ENCODE measurements at places on chromosomes 1 and 21. TPM values are rescaled to one million over a fixed set of nuclear protein-coding genes. Genes with fewer than 3 reads are reported as not detected.

GRCh38 chr21:37139154-37139553 is 66.1 kb downstream of the TTC3 start:
- H3K27ac ChIP-seq: no peak overlapping the region
- H3K27me3 ChIP-seq: no peaks in the 10 kb centered on the region
- peaks cover 13% of the 10 kb centered on the region for H3K4me1 ChIP-seq
- H3K4me3 ChIP-seq: no peak overlapping the region
- H3K36me3 ChIP-seq: peaks cover 82% of the 10 kb centered on the region

RGS16 gene
- total RNA-seq: 0.41 TPM

GRCh38 chr1:237482777-237483176 is 407.9 kb downstream of the ZP4 start:
- H3K27me3 ChIP-seq: no peaks in the 10 kb centered on the region
- H3K4me3 ChIP-seq: no peak overlapping the region
- no peaks in the 10 kb centered on the region for H3K36me3 ChIP-seq
- no peak for DNase-seq
- H3K4me1 ChIP-seq: no peaks in the 10 kb centered on the region

ADGRL2 gene
- not detected for total RNA-seq

- H3K27ac ChIP-seq: no peak overlapping the region
- H3K36me3 ChIP-seq: no peaks in the 10 kb centered on the region
- peaks cover 1% of the 10 kb centered on the region for H3K27me3 ChIP-seq
- H3K4me1 ChIP-seq: peaks cover 3% of the 10 kb centered on the region
- no peak for DNase-seq
Observed at GRCh38 chr1:201406831-201407406, 7.8 kb upstream of the LAD1 start.

VHLL gene
- 0.78 TPM for total RNA-seq

AK5 gene
- 35.9 TPM for total RNA-seq

GRCh38 chr1:92940541-92940940 is 20.7 kb downstream of the DIPK1A start:
- H3K27me3 ChIP-seq: no peaks in the 10 kb centered on the region
- H3K27ac ChIP-seq: no peak overlapping the region
- no peak overlapping the region for H3K4me3 ChIP-seq
- peaks cover 11% of the 10 kb centered on the region for H3K36me3 ChIP-seq

GRCh38 chr1:247119600-247120407 is 15.6 kb upstream of the ZNF669 start:
- no peak overlapping the region for H3K27ac ChIP-seq
- no peaks in the 10 kb centered on the region for H3K36me3 ChIP-seq
- H3K4me3 ChIP-seq: no peak overlapping the region
- DNase-seq: no peak

HFM1 gene
- total RNA-seq: not detected

CLDN8 gene
- total RNA-seq: not detected

DNA sequence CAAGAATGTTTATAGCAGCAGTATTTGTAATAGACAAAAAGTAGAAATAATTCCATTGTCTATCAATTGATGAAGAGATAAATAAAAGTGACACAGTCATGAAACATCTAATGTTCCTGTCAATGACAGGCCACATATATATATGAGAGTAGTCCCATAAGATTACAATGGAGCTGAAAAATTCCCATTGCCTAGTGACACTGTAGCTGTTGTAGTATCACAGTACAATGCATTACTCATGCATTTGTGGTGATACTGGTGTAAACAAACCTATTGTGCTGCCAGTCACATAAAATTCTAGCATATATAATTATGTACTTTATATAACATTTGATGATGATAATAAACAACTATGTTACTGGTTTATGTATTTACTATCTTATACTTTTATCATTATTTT is 141.9 kb upstream of the LYPLAL1 start:
- H3K4me3 ChIP-seq: no peak overlapping the region
- no peaks in the 10 kb centered on the region for H3K27me3 ChIP-seq

GRCh38 chr21:28126521-28127174 is 866.0 kb downstream of the LTN1 start:
- no peak overlapping the region for H3K4me3 ChIP-seq
- H3K4me1 ChIP-seq: no peaks in the 10 kb centered on the region
- no peaks in the 10 kb centered on the region for H3K27me3 ChIP-seq
- no peak overlapping the region for H3K27ac ChIP-seq

All from naive thymus-derived CD8-positive, alpha-beta T cell (primary cell).